Stimulated activated CD4-positive, alpha-beta T cell treated with anti-CD3 and anti-CD28 coated beads, TNF-alpha, amount 100 ng/mL, for 1 hour (primary cell): ENCODE measurements at places on chromosomes 6 and 20.

- DNase-seq: no peak
These were observed 394.0 kb downstream of the LAMA2 start for GRCh38 chr6:129276986-129277385.

- DNase-seq: no peak
These were observed 559.8 kb downstream of the QKI start for GRCh38 chr6:163974322-163974721.

- DNase-seq: no peak
These were observed 14.1 kb upstream of the TFAP2D start for GRCh38 chr6:50699051-50699775.

- peak; percentile 42 for DNase-seq
These were observed at the start of gene PTPRK for GRCh38 chr6:128520436-128521281. PTPRK (minus strand) TSS chr6:128520599; CDS start chr6:128520358, 241 bp downstream.

DNA sequence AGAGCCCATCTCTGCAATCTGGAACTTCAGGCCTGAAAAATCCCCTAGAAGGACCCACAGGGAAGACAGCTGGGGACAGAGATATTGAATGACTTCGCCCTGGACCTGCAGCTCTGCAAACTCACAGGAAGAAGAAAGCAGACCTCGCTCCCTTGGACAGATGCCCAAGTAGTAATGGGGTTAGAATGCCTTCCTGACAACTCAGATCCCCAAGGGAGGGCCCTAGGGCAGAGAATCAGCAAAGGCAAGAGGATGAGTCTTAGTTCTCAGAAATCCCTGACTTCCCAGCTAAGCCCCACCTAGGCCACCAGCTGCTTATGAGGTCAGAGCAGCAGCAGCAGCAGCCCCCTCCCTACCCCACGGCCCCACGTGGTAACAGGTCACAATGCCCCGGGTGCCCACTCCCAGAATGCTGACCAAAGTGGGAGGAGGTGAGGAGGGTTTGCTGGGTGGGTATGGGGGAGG is at the start of gene C20orf141:
TSS of gene C20orf141 (plus strand) at position 401 of the 465 bp plus-strand sequence. CDS start 198 bp downstream, outside the sequence.
- DNase-seq: no peak

GRCh38 chr6:123171341-123172115 is 175.5 kb downstream of the CLVS2 start:
- no peak for DNase-seq

DNA sequence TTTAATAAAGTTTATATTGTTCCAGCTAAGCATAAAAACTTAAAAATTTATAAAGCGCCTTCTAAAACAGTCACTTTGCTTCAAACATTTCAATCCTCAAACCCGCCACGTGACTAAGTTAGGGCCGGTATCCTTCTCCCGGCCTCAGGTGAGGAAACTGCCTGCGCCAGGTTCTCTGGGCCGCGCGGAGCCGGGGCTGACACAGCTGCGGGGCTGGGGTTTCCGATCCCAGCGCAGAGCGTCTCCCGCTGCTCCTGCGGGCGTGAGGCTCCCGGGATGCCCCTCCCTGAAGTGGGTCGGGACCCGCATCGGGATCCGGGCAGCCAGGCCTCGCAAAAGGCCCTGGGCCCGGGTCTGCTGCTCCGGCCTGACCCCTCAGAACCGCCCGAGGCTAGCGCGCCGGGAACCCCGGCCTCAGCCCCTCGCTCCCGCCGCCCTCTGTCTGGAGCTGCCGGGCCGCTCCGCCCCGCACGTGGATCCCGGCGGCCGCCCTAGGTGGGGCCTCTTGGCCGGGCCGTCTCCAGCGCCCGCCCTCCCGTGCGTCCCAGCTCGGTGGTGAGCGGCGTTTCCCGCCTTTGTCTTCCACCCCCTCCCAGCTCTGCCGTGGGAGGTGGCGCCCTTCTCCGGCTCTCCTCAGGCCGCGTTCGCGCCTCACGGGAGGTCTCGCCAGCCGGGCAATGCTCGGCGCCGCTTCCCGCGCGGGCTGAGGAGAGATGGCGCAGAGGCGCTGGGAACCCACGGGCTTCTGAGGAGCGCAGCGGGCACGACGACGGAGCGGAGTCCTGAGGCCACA is 267.9 kb downstream of the DLL1 start:
- DNase-seq: no peak

GRCh38 chr6:46734867-46735719 is at the start of gene PLA2G7:
PLA2G7 (minus strand) TSS chr6:46735375; CDS start chr6:46722891, 12,484 bp downstream.
- DNase-seq: no peak

GRCh38 chr20:45258259-45258658 is 3.9 kb upstream of the SLPI start:
- no peak for DNase-seq

DNA sequence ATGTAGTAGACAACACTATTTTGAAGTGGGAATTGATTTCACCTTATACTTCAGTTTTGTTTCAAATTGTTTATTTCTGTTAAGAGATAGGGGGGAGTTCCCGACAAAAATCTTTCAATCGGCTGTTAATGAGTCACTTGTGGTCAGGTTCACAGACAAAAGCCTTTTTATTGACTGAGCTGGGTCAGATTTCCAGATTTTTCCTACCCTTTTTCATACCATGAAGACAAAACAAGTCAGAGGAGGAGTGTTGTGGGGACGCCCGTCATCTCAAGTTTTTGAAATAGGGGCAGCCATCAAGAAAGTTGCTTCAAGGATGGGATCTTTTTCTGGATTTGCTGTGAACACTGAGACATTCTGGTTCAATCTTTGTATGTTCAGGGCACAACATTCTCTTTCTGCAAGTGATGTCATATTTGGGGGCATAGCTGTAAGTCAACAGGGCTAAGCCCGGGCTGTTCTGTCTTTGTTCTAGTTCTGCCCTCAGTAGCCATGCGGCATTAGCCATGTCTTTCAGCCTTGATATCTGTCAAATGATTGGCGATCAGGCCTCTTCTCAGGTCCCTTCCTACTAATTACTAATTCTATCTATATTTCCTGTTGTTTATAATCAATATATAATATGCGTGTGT is 496.0 kb upstream of the MARCKS start:
- DNase-seq: no peak

- no peak for DNase-seq
These were observed 62.5 kb downstream of the RALGAPA2 start for GRCh38 chr20:20649945-20650344.

DNA sequence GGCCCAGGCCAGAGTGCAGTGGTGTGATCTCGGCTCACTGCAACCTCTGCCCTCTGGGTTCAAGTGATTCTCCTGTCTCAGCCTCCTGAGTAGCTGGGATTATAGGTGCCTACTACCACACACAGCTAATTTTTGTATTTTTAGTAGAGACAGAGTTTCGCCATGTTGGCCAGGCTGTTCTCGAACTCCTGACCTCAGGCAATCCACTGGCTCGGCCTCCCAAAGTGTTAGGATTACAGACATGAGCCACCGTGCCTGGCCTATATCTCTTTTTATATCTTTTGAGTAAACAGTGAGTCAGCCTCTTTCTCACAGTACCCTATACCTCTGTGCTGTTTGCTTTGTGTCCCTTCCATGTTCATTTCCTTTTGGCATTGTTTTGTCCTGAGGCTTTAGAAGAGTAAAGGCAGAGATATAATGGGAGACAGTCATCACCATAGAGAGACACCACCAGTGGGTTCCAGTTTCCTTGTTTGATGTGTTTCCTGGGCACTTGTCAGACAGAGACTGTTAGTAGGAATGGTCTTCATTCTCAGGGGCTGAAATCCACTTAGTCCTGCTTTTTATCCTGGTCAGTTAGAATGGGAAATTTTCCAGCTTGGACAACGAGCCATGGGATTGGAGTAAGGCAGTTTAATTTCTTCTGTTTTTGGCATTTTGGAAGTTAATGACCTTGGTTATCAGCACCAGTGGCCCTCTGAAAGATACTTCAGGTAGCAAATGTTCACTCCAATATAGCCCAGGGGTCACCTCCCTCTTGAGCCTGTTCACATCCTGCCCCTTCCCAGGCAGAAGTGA is 32.2 kb upstream of the ASXL1 start:
- no peak for DNase-seq

GRCh38 chr6:36739947-36740817 is 42.6 kb downstream of the RAB44 start:
- no peak for DNase-seq

- no peak for DNase-seq
These were observed 33.0 kb upstream of the NR2E1 start for GRCh38 chr6:108132863-108133262.

GRCh38 chr20:10217721-10218410 is 764 bp upstream of the SNAP25 start:
- DNase-seq: no peak

- DNase-seq: no peak
These were observed 44.2 kb upstream of the TNFRSF21 start for GRCh38 chr6:47353871-47354270.

DNA sequence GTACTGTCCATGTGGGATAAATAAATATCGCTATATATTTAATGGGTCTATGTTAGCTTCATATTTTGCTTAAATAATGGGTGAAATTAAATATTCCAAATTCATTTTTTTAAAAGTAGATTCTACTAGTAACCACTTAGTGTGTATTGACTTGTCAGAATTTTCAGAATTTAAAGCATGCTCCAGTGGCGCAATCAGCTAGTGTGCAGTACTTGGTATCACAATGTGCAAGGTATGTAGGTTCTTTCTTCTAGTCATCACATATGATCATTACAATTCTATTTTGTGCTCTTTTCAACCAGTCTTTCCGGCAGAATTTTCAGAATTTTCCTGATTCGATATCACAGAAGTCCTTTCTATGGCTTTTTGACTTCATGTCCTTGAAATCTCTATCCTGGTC is 32.6 kb downstream of the PDE7B start:
- no peak for DNase-seq

- no peak for DNase-seq
These were observed 40.7 kb downstream of the KCNK5 start for GRCh38 chr6:39188571-39188970.

DNA sequence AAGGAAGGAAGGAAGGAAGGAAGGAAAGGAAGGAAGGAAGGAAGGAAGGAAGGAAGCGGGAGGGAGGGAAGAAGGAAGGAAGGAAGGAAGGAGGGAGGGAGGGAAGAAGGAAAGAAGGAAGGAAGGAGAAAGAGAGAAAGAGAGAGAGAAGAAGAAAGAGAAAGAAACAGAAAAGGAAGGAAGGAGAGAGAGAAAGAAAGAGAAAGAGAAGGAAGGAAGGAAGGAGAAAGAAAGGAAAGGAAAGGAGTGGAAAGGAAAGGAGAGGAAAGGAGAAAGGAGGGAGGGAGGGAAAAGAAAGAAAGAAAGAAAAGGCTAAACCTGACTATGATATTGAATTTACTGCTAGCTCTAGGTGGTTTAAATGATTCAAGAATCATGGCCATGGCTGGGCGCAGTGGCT is 5.3 kb upstream of the ASIP start:
- no peak for DNase-seq

DNA sequence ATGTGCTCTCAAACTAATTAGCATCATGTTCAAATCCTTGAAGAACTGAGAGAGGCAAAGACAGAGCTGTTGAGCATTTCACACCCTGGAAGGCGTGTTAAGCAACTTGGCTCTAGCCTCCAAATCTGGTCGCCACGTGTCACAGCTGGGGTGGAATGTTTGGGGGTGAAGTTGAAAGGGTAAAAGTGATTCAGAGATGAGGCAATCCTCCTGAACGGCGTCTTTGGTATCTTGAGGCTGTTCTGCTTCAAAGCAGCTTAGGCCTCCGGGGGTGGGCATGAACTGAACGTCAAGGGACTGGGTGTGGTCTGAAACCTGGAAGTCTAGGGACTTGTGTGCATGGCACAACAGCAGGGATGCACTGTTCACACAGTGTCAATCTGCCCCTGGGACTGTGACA is 62.3 kb downstream of the TRAM2 start:
- DNase-seq: no peak

DNA sequence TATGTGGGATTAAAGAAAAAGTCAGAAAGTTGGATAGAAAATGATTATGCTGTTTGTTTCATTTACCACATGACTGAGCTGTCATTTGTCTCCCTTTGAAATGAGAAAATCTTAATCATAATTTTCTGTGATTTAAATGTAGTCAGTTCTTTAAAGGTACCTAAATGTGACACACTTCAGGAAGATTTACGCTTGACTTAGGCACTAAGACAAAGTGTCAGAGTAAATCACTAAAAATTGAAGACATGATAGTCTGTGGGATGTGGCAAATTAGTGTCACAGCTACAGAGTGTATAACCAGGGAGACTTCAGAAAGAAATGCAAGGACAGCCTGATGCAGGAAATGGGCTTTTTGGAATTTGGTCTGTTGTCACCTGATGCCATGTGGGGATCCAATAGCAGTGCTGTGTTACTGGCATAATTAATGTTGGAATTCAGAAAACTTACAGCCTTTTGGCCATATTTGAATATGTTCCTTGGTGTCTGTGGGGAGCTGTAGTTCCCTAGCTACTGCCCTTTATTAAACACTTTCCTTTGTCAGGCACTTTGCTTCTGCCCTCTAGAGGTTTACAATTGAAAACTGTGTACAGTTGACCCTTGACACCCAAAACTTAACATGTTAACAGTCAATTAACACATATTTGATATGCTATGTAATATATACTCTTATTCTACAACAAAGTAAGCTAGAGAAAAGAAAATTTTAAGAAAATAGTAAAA is 493.8 kb downstream of the UTRN start:
- no peak for DNase-seq

- DNase-seq: no peak
These were observed 5.2 kb upstream of the TP53RK start for GRCh38 chr20:46694484-46694883.

GRCh38 chr6:35651244-35651643 is 37.5 kb downstream of the FKBP5 start:
- DNase-seq: no peak

GRCh38 chr6:33306356-33306755 is 7.5 kb downstream of the TAPBP start:
- no peak for DNase-seq

GRCh38 chr6:87027021-87027420 is 67.9 kb downstream of the CGA start:
- no peak for DNase-seq

GRCh38 chr6:115485400-115485799 is 575.3 kb downstream of the FRK start:
- no peak for DNase-seq
